ENCODE measurements at places on chromosomes 6 and 20.

GRCh38 chr6:40674170-40674569 is 87.0 kb upstream of the LRFN2 start:
- DNase-seq: no peak

- DNase-seq: no peak
These were observed 28.9 kb downstream of the HTR1E start for GRCh38 chr6:86966271-86966670.

GRCh38 chr6:219641-220198 is 72.6 kb upstream of the DUSP22 start:
- no peak for DNase-seq

DNA sequence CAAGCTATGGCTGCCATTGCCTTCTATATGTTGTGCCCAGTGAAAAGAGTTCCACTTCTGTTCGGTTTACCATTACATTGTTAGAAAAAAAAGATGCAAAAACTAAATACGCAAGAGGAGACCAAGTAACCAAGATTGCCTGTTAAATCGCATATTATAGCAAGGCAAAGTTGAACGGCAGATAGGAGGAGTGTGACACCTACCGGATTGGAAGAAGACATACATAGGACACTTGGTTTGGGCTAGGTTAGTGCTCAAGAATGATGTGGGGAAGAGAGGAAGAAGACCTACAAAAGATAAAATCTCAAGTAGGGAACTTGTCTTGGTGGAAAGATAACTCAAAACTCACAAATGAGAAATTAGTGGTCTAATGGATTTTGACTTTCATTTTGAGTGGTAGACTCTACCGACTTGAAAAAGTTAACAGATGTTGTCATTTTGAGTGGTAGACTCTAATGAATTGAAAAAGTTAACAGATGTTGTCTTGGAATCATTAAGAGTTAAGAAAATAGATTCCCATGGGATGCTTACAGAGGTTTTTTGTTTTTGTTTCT is 95.5 kb downstream of the F13A1 start:
- no peak for DNase-seq
